ENCODE measurements at places on chromosomes 2 and 18.

DNA sequence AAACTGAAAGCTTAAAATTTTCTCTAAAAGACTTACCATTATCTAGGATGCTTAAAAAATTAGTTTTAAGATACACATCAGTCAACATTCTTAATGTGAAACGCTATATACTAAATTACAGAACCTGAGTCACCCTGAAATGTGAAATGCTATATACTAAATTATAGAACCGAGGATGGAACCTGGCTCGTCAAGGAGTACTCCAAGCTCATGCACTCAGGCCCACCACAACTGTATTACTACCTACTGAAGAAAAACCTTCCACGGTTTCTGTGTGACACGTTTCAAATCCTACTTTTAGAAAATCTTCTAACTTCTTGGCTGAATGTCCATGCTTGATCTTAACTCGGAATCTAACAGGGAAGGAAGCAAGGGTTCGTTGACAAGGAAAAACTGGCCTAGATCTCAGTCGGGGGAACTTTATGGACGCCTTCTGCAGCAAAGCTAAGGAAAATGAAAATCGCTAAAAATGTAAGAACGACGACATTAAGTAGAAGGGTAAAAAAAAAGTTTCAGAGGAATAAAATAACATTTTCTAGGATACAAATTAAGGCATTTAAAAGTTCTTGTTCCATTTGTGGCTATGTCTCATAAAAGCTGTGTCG is 1.4 kb downstream of the PRKD3 start:
- no peak for DNase-seq

GRCh38 chr18:44589693-44590355 is 90.9 kb upstream of the SETBP1 start:
- DNase-seq: peak; percentile 22

- DNase-seq: no peak
These were observed 276.8 kb upstream of the FANCL start for GRCh38 chr2:58517881-58518280.

DNA sequence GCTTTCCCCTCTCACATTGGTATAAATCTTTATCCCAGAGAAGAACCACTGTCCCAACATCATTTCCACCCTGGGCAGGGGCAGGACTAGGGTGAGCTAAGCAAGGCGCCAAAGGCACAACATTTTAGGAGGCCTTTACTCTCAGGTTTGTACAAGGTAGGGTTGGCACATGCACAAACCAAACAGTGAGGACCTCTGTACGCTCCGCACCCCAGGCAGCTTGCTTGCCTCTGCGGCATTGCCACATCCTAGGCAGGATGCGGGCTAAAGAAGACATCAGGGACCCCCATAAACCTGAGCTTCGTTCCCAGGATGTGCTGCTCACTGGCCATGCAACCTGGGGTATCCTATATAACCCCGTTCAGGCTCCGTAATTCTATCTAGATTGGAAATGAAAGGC is 128.1 kb upstream of the DAPL1 start:
- DNase-seq: no peak

DNA sequence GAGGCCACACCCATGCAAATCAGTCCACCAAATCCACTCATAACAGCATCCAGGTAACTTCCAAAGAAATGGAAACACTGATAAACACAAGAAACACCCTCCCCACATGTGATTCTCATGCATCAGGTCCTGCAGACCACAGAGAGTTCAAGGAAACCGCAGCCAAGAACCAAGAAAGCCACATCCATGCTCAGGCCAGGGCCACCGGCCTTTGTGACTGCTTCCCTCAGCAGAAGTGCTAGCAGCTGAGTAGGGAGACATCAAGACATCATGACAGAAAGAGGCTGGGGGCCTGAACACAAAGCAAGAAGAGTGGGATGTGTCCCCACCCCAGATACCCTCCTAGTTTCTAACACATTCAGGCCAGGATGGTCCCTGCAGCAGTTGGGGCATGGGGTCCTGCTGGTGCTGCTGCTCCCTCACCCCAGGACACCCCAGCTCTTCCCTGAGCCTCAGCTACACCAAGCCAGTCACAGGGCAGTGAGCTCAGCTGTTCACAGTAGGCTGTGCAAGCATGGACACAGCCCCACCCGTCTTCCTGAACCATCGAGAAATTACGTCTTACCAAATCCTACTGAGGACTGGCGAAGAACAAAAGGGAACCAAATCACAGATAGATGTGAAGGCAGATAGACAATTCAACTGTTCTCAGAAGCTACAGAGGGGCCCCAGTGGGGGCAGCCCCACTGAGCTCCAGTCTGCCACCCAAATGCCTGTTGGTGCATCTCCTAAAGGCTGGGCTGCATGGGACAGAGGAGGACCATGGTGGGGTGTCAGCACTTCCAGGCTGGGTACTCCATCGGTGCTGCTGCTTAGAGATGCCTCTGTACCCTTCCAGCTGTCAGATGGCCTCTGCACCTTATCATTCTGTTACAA is 60.9 kb downstream of the HDAC4 start:
- no peak for DNase-seq

- DNase-seq: no peak
These were observed 375.2 kb downstream of the ARHGAP15 start for GRCh38 chr2:143504397-143504796.

- no peak for DNase-seq
These were observed 17.1 kb downstream of the RAMP1 start for GRCh38 chr2:237876532-237876931.

GRCh38 chr2:198488964-198489363 is 684.6 kb downstream of the PLCL1 start:
- DNase-seq: no peak

DNA sequence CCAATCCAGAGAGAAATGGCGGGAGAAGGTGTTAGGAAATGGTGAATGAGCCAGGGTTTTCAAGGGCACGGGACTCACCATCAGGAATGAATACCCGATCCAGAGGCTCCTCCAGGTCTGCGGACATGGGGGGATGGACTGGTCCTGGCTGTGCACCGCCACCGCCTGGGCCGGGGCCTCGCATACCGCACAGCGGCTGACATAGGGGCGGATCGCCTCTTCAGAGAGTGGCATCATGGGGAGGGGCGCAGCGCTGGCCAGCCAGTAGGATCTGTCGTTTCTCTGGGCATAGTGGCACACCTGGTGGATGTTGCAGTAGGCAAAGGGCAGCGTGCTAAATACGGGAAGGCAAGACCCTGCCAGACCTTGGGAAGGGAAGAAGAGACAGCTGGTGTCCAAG is 156.1 kb downstream of the COL4A4 start:
- no peak for DNase-seq

DNA sequence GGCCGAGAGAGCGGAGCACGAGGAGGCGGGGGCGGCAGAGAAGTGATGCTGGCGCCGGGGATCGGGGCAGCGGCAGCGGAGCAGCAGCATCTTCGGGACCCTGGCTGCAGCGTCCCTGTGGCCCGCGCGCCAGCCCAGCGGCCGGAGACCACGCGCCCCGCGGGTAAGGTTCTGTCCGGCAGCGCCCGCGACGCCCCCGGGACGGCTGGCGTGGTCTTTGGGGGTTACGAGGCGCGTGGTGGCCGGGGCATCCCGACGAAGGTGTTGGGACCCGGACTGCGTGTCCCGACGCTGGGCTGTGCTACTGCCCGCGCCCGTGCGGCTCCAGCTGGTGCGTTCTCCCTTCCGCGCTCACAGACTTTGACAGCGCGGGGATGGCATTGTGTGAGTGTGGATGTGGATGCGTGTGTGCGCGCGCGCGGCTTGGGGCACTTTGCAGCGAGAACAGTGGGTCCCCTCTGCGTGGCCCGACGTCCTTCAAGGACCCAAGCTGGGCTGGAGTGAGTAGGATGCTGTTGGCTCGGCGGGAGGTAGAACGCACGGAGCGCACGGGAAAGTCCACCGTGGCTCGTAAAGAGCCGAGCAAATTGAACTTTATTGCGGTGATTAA is 405.0 kb downstream of the XIRP2 start:
- DNase-seq: peak; percentile 10

DNA sequence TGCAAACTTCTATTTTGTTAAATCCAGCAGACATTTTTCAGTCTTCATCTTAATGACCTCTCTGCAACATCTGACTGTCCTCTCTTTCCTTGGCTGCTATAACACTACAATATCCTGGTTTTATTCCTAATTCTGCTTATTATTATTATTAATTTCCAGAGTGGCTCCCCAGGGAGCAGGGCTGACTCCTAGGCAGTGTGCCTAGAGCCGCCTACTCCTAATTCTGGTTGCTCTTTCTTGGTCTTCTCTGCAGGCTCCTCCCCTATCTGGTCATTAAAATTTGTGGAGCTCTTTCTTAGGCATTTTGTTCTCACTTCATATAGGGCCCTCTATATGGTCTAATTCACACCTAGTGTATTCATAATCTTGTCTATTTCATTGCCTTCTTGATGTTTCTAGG is 10.8 kb downstream of the LOXL3 start:
- no peak for DNase-seq

GRCh38 chr2:41400088-41400665 is 647.6 kb upstream of the PKDCC start:
- DNase-seq: no peak

DNA sequence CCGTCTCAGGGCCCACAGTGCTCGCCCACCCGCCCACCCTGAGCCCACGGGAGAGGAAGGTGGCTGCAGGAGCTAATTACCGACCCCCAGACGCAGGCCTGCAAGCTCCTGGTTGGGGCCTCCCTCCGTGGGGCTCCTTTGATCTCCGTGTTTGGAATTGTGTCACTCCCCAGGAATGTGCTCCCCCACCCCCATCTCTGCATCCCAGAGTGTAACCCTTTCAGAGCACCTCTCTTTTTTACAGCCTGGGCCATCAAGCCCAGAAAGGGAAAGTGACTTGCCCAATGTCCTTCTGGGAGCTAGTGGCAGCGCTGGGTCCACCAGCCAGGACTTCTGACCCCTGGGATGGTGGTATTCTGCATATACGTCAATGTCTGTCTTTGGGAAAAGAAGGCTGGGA is 335.1 kb downstream of the CYRIA start:
- no peak for DNase-seq

- DNase-seq: no peak
These were observed 378.0 kb downstream of the GRB14 start for GRCh38 chr2:164243315-164243714.

GRCh38 chr2:42792087-42792582 is 248 bp downstream of the HAAO start:
- peak; percentile 51 for DNase-seq

GRCh38 chr2:38649176-38649728 is 16.7 kb upstream of the GALM start:
- no peak for DNase-seq

DNA sequence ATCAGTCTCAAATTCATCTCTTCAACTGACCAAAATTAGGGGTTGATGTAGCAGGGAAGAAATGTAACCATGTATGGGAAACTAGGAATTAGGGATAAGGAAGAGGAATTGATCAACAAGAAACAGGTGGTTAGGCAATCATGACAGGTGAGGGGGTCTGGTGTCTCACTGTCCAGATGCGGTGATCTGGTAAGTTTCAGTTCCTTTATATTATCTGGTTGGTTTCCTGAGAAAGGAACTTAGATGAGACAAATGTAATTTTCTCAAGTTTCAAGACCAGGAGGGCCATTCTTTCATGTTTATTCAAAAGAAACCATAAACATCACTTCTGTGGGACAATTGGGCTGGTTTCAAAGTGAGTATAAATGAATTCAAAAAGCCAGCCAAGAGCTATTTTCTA is 306.2 kb upstream of the KCNJ3 start:
- DNase-seq: no peak

DNA sequence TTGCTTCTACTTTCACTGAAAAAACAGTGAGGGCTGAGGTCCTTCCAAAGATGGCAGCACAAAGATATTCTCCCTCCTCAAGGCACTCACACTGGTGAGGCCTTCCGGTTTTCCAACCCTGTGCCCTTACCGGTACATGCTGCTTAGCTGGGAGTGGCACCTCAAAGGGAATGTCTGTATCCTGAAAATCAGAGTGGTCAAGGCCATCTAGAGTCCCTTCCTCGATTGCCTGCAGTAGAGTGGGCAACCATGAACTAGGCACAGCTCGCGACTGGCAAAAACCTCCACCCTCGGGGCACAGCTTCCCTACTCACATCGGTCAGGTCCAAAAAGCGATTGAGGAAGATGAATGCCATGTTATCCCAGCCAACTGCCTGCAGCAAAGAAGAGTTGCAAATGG is 3.4 kb downstream of the KRTCAP3 start:
- DNase-seq: no peak

DNA sequence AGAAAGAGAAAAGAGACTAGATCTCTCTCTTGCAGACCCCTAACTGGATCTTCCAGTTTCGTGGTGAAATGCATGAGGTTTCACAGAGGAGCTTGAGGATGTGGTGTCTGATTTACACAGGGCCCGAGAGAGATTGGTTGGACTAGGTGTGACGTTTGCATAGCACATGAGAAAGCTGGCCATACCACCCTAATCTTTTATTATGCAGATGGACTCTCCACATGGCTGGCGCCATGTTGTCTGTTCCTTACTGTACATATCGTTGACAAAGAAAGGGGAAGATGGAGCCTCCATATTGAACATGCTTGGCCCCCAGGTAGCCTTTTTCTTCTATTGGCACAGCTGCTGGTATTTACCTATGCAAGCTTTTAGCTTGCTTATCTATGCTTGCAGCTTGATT is 27.5 kb upstream of the PGAP1 start:
- DNase-seq: no peak

- no peak for DNase-seq
These were observed 92.4 kb upstream of the ZFP36L2 start for GRCh38 chr2:43318791-43319190.

DNA sequence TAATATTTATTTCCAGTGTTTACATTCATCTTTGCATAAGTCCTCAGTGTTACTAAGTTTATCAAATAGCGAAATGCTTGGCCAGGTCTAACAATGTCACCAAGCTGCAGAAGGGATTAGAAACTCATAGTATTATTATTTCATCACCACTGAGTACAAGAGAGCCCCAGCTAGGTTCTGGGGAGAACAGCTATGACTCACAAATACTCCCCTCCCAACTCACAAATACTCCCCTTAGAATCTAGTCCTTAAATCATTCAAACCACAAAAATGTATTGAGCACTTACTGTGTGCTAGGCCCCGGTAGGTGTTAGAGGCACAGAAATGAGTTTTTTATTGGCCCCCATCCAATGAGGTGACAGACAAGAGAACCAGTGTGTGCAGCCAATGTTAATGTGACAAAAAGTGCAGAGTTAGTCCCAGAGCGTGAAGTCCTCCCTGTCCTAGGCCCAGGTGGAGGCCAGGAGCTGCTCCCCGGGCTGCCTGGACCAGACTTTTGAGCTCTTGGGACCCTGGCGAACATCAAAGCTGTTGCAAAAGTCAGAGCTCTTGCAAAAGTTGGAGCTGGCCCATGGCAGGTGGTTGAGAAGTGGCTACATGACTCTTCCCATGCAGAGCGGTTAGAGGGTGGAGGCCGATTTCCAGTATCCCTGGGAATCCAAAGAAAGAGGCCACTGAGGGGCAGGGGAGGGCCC is 9.8 kb downstream of the STEAP3 start:
- peak; percentile 70 for DNase-seq

DNA sequence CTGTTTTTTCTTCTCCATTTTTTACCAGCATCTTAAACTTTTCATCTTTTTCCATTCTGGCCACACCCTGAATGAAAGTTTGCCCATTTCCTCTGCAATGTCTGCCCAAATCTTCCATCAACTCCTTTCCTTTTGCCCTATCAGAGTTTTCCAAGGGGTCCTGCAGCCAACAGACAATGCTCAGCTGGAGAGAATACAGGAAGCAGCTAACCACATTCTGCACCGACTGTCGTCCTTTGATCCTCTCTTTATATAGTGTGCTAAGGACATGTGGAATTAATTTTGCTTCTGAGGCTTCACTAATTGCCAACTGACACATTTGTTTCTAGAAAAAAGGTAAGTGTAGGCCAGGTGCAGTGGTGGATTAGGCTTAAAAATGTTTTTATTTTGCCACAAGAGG is 50.5 kb upstream of the DLX2 start:
- no peak for DNase-seq

Measured in hepatic stellate cell (primary cell).